AG08396 (cell line): ENCODE measurements at places on chromosomes 3 and 15.

DNA sequence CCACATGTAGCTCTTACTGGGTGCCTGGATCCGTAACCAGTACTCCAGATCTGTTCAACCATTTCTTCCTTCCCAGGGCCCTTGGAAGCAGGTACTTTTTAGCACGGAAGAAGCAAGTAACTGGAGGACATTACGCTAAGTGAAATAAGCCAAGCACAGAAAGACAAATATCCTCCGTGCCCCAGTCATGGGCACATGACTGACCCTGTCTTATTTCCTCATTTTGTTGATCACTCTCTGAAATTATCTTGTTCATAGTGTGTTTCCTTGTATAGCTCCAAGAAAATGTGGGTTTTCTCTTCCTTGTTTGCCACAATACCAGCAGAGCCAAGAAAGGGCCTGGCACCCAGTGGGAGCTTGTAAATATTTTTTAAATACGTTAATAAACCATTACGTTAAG, 32.2 kb upstream of the MTMR14 start:
- DNase-seq: no peak

GRCh38 chr3:51819709-51820406, 40.8 kb upstream of the IQCF6 start:
- no peak for DNase-seq

DNA sequence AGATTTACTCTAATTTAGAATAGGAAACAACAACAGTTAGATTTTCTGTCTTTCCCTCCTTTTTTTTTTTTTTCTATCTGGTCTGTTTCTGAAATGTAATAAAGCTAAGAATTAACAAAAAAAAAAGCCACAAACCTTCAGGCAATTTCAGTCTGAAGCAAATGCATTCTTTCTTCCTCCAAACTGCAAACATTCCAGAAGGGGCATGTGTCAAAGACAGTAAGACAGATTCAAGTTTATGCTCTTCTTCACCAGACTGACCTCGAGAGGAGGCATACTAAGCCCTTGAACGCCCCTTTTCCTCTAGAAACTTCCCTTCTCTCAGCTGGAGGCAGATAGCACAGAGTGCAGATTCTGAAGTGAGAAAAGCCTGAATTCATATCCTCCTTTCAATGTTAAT, 654.6 kb upstream of the LMCD1 start:
- DNase-seq: no peak

DNA sequence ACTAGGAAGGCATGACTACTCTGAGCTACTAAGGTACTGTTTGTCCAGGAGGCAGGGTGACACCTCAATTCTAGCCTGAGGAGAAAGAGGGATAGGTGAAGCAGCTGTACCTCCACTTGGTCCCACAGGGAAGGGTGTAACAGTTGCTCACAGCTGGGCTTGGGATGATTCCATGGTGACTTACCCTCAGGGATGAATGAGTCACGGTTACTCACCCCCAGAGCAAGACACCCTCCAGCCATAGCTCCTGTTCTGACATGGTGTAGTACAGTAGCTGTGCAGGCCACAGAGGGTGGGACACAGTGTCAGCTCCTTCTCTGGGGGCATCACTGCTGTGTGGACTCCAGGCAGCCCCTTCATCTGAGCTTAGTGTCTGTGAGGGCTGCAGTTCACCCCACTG, 868.6 kb upstream of the SEMA6D start:
- DNase-seq: peak; percentile 8
